ENCODE measurements at places on chromosomes 5 and 9.
A peak's percentile ranks its signal among the peaks of the same experiment; 100 is the strongest.

DNA sequence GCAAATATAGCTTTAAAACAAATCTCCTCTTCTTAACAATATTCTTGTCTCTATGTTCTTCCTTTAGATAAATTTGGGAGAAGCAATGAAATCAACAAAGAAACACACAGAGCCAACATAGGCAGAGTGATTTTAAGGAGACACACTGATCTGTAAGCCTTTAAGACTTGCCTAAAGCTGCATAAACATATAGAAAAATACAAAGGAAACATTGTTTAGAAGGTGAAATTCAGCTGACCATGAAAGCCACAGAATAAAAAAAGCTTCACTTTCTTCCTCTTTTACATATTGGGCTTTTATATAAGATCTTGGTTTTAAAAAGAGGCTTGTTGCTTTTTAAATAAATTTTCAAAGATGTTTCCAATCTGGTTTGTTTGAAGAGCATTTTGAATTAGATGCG lies 1277.5 kb downstream of the EFNA5 start:
- DNase-seq = peak; percentile 39

- no peak for DNase-seq
Observed at GRCh38 chr5:120152472-120152871, 311.6 kb upstream of the PRR16 start.

DNA sequence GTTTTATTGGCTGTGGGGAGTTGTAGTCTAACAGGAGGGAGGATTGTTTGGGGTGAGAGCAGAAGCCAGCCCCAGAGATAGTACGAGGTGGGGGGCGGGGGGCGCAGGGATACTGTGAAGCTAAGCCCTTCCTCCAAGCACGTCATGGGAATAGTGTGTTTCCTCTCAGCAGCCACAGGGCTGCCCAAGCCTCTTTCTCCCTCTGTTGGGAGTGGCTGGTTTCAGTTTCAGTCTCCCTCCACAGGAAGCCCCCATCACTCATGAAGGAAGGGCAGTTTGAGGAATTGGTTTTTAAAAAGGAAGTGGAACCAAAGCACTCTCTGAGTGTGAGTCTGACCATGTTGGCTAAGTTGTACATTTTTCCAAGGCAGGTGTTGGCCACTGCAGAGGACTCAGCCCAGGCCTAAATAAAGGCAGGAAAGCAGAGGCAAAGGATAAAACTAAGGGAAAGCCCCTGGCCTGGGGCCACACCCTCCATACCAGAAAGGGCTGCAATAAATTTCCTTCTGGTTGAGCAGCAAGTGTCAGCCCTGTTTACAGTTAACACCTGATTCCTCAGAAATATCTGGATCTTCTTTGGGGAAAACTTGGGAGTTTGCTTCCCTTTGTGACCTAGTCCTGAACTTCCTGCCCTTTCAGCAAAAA lies 3.2 kb downstream of the RAB24 start:
- peak; percentile 97 for DNase-seq

DNA sequence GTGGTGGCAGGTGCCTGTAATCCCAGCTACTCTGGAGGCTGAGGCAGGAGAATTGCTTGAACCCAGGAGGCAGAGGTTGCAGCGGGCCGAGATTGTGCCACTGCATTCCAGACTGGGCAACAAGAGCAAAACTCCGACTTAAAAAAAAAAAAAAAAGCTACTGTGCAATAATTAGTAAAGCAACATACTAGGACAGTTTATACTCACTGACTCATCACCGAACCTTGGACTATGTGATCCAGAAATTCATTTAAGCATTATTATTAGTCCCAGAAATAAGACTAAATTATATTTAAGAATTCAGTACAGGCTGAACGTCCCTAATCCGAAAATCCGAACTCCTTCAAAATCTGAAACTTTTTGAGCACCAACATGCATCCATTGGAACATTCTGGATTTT lies 37.8 kb downstream of the GOLPH3 start:
- DNase-seq = no peak

- no peak for DNase-seq
Observed at GRCh38 chr5:36790847-36791246, 85.7 kb upstream of the NIPBL start.

GRCh38 chr5:160133918-160134304 lies 14.7 kb upstream of the PWWP2A start:
- no peak for DNase-seq

DNA sequence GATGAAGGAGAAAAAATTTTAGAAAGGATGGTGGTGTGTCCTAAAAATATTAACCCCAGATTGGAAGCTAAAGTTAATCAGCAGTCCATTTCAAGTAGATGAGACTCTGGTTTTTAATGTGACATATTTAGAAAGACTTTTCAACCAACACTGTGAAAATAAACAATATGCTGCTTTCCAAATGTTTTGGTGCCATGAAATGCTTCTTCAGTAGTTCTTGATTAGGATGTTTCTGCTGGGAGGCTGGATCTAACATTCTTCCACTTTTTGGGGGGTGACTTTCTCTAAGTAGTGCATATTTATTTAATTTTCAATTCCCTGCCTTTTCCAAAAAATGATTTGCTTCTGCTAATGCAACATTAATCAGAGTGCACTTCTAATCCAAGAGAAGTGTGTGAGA lies 593.3 kb upstream of the DMAC1 start:
- DNase-seq = no peak

- no peak for DNase-seq
Observed at GRCh38 chr5:121735618-121736017, 116.1 kb upstream of the FTMT start.

- DNase-seq = no peak
Observed at GRCh38 chr9:131423171-131423581, 29.3 kb downstream of the PRRC2B start.

DNA sequence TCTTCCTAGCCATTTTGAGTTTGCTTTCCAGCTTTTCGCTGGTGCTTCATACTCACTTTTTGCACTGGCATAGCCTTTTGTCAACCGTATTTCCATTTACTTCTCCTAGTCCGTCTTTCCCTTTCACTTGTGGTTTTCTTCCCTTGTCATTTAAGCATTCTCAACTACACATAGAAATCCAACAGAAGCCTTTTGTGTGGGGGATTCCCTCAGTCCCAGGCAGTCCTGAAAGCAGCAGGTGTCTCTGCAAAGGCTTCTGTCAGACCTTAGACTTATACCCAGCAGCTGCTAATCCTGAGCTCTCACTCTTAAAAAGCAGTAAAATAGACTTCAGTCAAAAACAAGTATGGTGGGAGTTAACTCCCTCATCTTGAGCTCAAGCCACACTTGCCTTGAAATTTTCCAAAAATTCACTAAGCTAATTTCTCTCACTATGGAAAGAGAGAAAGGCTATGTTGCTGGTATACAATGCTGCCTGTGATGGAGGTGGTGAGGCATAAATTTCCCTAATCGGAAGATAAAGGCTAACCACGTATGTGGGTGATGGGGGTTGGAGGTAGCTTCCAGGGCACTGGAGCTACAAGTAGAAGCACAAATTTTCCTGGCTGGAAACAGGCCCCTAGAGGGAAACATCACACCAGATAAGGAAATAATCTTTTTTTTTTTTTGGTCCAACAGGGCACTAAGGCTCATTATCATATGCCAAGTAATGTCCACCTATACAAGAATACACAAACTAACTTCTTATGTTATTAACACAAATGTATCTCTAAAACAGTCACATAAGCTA lies 34.8 kb upstream of the IFNK start:
- no peak for DNase-seq

- no peak for DNase-seq
Observed at GRCh38 chr5:135814316-135814715, 20.1 kb upstream of the SLC25A48 start.

GRCh38 chr5:133129289-133129688 lies 77.5 kb downstream of the HSPA4 start:
- no peak for DNase-seq

DNA sequence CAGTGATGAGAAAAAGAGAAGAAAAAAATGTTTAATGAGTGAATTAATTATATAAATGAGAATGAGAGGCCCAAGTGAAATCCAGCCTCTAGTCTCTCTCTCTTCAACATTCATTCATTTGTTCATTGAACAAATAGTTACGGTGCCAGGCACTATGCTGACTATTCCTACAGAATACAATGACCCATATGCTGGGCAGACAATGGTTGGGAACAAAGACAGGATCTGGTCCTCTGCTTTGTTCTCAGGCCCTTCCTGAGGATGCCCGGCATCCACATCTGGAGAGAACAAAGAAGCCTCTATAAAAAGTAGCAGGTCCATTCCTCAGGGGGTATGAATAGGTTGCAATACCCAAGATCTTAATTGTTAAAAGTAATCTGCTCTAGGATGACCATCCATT lies 6.9 kb downstream of the ADAM19 start:
- no peak for DNase-seq

DNA sequence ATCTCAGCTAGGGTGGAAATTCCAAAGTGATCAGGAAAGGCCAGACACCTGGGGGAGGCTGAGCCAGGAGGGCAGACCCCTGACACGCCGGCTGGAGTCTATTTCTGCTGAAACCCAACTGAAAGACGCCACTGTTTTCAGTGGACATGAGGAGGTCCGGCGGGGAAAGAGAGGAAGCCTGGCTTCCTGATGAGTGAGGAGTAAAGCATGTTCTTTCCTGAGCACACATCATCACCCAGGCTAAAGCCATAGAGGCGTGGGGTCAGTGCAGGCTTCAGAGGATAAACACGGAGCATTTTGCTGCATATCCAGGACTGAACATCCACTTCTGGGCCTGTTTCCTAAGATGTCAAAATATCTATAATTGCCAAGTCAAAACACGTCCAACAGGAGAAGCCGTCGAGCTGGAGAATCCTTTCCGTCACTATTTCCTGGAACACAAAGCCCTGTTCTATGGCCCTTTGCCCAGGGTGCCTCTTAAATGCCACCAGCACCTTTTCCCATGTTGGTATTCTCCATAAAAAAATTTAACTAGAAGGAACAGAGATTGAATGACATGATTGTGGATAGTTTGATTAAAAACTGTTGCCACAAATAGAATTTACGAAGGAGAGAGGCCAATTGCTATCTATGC lies 597.9 kb upstream of the ADAMTS16 start:
- no peak for DNase-seq
